M059J (cell line): ENCODE measurements at places on chromosomes 6 and 20. TPM values are rescaled to one million over a fixed set of nuclear protein-coding genes. Genes with fewer than 3 reads are reported as not detected.

Gene POPDC3
- 0.30 TPM in 1 of 2 replicates, not detected in the other for total RNA-seq

Gene SYTL3
- 3.3 and 7.7 TPM in 2 replicates for total RNA-seq

Gene NRSN1
- total RNA-seq, result not detected in 2 replicates

Gene WFDC12
- not detected in 2 replicates for total RNA-seq

Gene XKR7
- total RNA-seq, result 0.05 TPM in 1 of 2 replicates, not detected in the other

- no peak for DNase-seq
Observed at GRCh38 chr20:6864740-6865139, 97.3 kb downstream of the BMP2 start.

- peak; percentile 8 for DNase-seq
Observed at GRCh38 chr6:105740946-105741645, 338.2 kb upstream of the PREP start.

- DNase-seq, result no peak
Observed at GRCh38 chr6:38678178-38678760, 24.7 kb downstream of the GLO1 start.

DNA sequence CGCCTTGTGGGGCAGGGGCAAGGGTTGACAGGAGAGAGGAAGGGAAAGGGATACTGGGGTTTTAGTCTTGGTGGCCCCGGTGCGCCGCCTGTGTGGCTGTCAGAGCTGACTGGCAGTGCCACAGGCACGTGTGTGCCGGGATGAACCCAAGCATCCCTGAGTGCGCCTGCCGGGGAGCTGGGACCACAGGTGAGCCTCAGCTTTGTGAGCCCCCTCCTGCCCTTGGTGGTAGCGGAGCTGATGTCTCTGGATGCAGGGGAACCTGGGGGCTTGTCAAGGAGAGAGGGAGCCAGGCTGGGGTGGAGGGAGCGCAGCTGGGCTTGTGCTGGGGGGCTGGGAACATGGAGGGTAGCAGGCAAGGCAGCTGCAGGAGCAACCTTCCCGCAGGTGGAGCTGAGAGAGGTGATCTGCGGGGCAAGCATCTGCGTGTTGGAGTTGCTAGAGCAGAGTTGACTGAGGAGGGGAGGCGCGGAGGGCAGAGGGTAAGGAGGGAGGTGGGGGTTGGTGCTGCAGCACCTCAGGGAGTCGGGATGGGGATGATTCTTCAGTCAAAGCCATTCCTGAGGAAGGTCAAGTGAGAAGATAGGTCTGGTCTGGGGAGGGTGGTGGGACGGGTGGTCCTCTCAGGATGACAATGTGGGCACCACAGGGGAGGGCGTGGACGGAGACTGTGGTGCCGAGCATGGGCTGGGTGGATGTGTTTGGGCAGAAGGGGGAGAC is 28.1 kb downstream of the PYGB start:
- no peak for DNase-seq

- DNase-seq, result no peak
Observed at GRCh38 chr6:32151863-32152768, at the start of gene PRRT1. Gene PRRT1 (minus strand): TSS chr6:32151939. CDS start chr6:32151827, 112 bp downstream.

- no peak for DNase-seq
Observed at GRCh38 chr6:71900642-71901041, 14.3 kb downstream of the RIMS1 start.
